KG1 (cell line): ENCODE measurements at places on chromosomes 6 and 20.

- DNase-seq: no peak
These were observed 114.5 kb downstream of the INSM1 start for GRCh38 chr20:20482453-20482852.

DNA sequence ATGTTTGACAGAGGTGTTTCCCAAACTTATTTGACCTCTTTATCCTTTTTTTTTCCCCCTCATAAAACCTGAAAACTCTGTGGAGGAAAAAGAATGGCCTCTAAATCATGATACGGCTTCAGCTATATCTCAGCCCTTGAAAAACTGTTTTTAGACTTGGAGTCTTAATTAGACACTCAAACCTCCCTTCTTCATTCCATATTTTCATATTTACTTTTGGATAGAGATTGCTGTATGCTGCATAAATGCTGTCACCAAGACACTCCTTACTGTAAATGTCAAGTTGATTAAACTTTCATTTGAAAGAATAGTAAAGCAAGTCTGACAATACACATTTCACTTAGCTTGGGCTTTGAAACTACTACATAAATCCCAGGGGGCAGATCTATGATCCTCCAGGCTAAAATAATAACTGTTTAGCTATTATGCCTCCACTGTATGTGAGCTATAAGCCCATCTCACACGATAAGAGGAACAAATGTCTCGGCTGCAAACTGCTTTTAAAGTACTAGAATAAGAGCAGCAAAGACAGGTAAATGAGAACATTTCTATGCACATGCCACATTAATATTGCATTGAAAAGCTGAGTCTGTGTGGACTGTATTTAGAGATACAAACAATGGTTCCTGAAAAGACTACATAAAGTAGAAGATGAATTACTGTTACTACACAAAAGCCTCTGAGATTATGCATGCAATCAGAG, 141.3 kb upstream of the HMGN3 start:
- no peak for DNase-seq

- DNase-seq: no peak
These were observed 111.7 kb downstream of the THBS2 start for GRCh38 chr6:169141671-169142537.

GRCh38 chr6:93318121-93318520, 101.2 kb downstream of the EPHA7 start:
- no peak for DNase-seq

- DNase-seq: no peak
These were observed 150.7 kb upstream of the SYNDIG1 start for GRCh38 chr20:24318569-24319352.

DNA sequence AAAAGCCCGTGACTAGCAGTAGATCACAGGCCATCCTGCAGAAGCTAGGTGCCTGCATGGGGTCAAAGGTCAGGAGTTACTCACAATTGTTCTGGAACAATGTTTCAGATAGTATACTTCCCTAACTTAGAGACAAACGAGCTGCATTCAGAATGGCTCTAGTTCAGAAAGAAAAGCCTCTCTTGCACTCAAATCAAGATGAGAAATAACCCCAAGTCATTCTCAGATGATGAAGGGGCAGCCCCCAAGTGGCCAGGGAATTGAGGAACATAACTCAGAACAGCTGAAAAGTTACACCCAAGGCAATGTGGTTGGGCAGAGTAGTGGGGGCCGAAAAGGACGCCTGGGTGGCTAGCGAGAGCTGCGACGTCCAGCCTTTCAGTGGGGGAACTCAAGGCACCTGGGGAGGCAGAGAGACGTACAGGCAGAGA, 27.8 kb downstream of the FYN start:
- DNase-seq: no peak

DNA sequence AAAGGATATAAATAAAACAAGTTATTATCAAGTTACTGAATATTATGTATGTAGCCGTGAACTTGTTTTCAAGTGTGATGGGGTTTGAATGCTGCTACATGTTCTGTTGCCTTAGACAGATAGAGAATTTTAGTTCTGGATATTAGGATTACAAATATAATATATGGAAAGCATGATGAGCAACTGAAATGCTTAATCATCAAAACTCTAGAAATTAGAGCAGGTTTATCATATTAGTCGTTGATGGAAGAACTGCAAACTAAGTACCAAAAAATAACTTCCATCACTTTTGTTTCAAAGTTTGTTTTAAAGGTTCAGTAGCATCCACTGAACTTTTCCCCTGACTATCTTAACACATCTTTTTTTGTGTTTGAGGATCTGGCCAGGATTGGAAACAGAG, 49.1 kb upstream of the CCN2 start:
- DNase-seq: no peak

DNA sequence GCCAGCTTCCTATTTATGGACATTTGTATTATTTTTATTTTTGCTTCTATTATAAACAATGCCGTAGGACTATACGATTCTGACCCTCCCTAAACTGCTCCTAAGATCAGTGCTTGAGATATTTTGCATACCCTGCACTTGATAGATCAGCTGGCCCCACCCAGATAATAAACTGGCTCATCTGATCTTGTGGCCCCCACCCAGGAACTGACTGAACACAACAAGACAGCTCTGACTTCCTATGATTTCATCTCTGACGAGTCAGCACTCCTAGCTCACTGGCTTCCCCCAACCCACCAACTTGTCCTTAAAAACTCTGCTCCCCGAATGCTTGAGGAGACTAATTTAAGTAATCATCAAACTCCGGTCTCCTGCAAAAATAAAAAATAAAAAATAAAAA, 34.9 kb upstream of the TFAP2A start:
- DNase-seq: no peak

DNA sequence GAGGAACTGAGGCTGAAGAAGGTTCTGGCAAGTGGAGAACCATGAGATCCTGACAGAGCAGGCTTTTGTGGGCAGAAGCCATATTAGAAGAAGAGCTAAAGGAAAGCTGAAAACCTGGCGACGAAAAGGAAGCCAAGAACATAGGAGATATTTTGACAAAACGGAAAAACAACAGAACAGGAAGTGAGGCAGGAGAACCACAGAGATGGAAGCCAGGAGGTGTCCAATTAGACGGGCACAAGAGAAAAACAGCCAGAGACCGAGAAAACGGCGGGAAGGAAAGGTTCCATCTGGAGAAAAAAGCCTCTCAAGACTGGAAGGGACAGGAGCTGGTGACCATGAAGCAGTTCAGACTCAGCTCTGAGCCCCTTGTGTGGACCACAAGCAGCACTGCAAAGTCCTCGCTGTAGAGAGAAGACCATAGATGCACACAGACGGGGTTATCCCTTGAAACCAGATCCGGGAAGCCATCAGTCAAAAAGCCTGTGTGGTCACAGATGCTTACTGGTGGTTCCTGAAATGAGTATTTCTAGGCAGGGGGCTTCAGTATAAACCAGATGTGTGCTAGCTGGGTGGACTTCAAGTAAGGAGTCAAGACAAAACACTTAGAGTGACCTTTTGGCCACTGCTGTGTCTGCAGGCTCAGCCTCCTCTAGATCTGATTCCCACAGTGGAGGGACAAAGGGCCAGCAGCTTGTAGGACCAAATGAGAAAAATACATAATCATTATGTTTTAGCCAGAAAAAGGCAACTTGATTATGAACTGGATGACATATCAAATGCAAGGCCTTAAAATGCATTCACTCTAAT, 30.7 kb downstream of the SSR1 start:
- DNase-seq: no peak

DNA sequence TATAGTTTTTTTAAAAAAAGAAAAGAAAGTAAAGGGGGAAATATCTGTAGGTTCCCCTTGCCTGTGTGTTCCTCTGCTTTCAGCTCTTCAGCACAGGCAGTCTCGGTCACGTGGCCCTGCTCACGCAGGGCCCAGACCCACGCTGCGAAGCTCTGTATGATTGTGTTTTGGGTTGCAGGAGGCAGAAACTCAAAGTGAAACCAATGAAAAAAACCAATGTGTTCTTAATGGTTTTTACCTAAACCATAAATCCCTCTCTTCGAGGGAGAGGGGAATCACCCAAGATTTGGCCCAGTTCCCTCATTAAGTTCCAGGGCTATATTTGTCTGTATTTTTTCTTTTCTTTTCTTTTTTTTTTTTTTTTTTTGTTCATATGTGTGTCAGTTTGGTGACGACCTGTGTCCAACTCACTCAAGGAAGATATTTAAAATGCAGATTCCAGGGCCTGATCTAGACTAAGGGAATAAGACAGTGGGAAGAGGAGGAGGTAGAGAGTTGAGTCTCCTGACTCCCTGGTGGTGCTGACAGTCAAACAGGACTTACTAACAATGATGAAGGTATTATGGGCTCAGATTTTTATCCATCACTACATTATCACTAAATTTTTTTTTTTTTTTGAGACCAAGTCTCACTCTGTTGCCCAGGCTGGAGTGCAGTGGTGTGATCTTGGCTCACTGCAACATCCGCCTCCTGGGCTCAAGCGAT, 33.8 kb upstream of the RREB1 start:
- DNase-seq: no peak

GRCh38 chr20:63846128-63846771, 15.0 kb upstream of the ABHD16B start:
- DNase-seq: no peak

GRCh38 chr6:130215526-130215925, 7.2 kb downstream of the SAMD3 start:
- peak; percentile 35 for DNase-seq

- no peak for DNase-seq
These were observed 134.4 kb upstream of the CST7 start for GRCh38 chr20:24814556-24815195.

GRCh38 chr6:24903681-24904080, 32.1 kb downstream of the RIPOR2 start:
- no peak for DNase-seq

DNA sequence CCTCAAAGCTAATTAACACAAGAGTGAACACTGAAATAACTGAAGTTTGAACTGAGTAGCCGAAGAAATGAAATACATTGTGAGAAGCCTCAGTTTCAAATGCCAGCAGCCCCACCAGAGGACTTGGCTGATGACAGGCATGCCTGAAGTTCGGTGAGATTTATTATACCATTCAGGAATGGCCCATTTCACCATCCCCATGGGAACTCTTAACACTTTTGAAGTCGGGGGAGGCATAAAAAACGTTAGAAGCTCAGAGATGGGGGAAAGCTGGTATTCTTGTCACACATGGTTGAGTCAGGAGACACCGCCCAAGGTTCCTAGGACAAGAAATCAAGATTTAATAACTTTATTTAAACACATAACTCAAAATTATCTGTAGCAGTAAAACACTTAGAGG, 17.6 kb upstream of the SLC22A3 start:
- DNase-seq: no peak

GRCh38 chr6:131368198-131368911, 204.7 kb upstream of the ARG1 start:
- no peak for DNase-seq

DNA sequence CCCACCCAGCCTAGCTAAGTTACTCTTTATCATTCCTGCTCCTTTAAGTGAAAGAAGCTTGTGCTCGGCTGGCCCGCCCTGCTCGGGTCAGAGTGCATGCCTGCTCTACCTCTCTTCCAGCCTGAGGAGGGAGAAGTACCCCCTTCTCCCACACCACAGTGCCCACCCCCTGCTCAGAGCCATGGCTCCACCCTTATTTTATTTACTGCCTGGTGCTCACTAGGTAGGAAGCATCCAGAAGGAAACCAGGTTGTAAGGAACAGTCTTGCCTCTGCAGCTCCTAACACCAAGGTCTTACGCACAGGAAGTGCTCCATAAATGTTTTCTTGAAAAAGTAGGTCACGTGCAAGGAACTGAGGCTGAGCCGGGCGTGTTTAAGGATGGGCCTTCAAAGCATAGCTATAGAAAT, 105.7 kb upstream of the SNX9 start:
- no peak for DNase-seq

DNA sequence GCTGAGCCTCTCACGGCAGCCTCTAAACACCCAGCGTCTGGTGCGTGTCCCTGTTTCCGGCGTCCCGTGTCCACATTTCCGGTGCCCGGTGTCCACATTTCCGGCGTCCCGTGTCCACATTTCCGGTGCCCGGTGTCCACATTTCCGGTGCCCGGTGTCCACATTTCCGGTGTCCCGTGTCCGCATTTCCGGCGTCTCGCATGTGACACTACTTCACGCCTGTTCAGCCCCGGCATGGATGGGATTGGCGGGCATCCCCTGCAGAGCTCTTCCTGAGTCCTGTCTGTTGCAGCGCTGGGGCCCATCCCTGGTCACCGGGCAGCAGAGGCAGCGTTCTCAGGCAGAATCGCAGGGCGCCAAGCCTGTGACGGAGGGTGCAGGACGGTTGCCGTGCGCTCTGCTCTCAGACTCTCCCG, 3.2 kb downstream of the FRMD1 start:
- DNase-seq: no peak

DNA sequence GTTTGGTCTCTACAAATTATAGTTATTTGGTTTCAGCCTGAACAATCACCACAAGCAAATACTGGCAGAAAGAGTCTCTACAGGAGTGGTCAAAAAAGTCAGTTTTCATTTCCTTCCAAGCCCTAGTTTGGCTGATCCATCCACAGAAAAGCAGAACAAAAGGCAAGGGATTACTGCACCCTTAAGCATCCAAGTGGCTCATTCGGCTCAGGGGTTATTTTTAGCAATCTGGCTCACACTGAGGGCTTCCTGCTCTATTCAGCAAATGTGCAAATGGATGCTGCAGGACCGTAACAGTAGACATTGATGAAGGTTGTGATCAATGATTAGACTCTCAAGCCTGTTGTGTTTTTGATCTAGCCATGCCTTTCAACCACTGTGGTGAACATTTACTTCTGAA, 62.2 kb upstream of the FABP7 start:
- no peak for DNase-seq

GRCh38 chr6:26172608-26172968, 85.4 kb downstream of the HFE start:
- DNase-seq: no peak

DNA sequence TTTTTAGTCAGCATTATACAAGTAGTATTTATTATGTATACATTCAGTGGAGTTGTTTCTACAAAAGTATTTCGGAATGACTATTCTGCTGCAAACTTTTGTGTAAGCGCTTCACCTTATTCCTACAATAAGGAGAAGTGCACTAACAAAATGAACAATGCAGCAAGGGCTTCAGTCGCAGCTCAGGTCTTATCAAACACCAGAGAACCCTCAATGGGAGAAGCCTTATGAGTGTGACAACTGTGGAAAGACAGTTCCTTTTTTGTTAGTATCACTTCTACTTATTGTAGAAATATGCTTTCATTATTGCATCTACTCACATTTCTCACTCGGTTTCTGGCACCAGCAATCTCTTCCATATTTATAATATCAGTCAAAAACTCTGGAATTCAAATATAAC, 18.8 kb downstream of the ZKSCAN3 start:
- no peak for DNase-seq
